ENCODE measurements at places on chromosomes 6 and 20.

- DNase-seq = no peak
These were observed 122.3 kb downstream of the WDR27 start for GRCh38 chr6:169579407-169580111.

GRCh38 chr6:33419580-33420490 lies at the start of gene SYNGAP1:
Gene SYNGAP1, plus strand, starts transcription at chr6:33420065. Its CDS starts 200 bp downstream, at chr6:33420265.
- no peak for DNase-seq

- peak; percentile 30 for DNase-seq
These were observed 65.3 kb downstream of the AFG1L start for GRCh38 chr6:108359901-108360882.

GRCh38 chr20:35616465-35617396 lies 1.1 kb downstream of the SPAG4 start:
- peak; percentile 81 for DNase-seq

- DNase-seq = no peak
These were observed 230.8 kb downstream of the FUT9 start for GRCh38 chr6:96246563-96246962.

GRCh38 chr6:34280216-34280615 lies 31.4 kb upstream of the SMIM29 start:
- no peak for DNase-seq

GRCh38 chr6:391559-392440 lies at the start of gene IRF4:
Gene IRF4, plus strand, starts transcription at chr6:391752. Its CDS starts 1,401 bp downstream, at chr6:393153.
- no peak for DNase-seq

All from hematopoietic multipotent progenitor cell treated with erythropoietin and hydrocortisone succinate and interleukin-3 and kit ligand, for 17 days (in vitro differentiated cells).